Heart left ventricle (tissue), 16 donors: ENCODE measurements at places on chromosomes 6 and 20. TPM values are rescaled to one million over a fixed set of nuclear protein-coding genes. Genes with fewer than 3 reads are reported as not detected.

The OR2H1 gene
- not detected for total RNA-seq

The LINC00237 gene
- total RNA-seq = not detected

The FOXC1 gene
- total RNA-seq = 1.8 TPM

The ETV7 gene
- 0.32 TPM for total RNA-seq

The PACRG gene
- 25.0 TPM for total RNA-seq

The CLVS2 gene
- not detected for total RNA-seq

The SLC35F1 gene
- 10.2 TPM for total RNA-seq

The ZFAND3 gene
- total RNA-seq = 47.7 TPM

The TBXT gene
- total RNA-seq = not detected

The MOG gene
- 0.50 TPM for total RNA-seq

The GSTA3 gene
- total RNA-seq = not detected

The GJA10 gene
- total RNA-seq = not detected

The RREB1 gene
- 28.9 TPM for total RNA-seq

The TRIM40 gene
- total RNA-seq = not detected

The MACROD2 gene
- total RNA-seq = 3.0 TPM

The RRAGD gene
- 138 TPM for total RNA-seq

The PI16 gene
- 11.5 TPM for total RNA-seq

The GDAP1L1 gene
- total RNA-seq = 0.49 TPM

The SLC22A3 gene
- total RNA-seq = 0.70 TPM

The ZNF334 gene
- total RNA-seq = 2.4 TPM

The BPIFA2 gene
- not detected for total RNA-seq

The YWHAB gene
- total RNA-seq = 70.8 TPM

The CTAGE9 gene
- total RNA-seq = not detected

The SLC12A5 gene
- not detected for total RNA-seq

The CD93 gene
- total RNA-seq = 45.7 TPM

The APOBEC2 gene
- 253 TPM for total RNA-seq

The SPTLC3 gene
- 8.7 TPM for total RNA-seq

The GCNT2 gene
- 37.2 TPM for total RNA-seq

The BMP7 gene
- total RNA-seq = 1.2 TPM

The HLA-DPB1 gene
- 146 TPM for total RNA-seq

The TRIM15 gene
- total RNA-seq = not detected

The ERVFRD-1 gene
- total RNA-seq = not detected

The SMIM26 gene
- total RNA-seq = 103 TPM

The NAPB gene
- total RNA-seq = 4.2 TPM

The PTCHD4 gene
- total RNA-seq = 0.93 TPM

The RBL1 gene
- 2.6 TPM for total RNA-seq

The RPS21 gene
- total RNA-seq = 434 TPM

The CASS4 gene
- total RNA-seq = 0.31 TPM
